Fibroblast of skin of right quadriceps (primary cell): ENCODE measurements at places on chromosomes 11 and 22.

- DNase-seq, result no peak
Measured at GRCh38 chr11:124736736-124737135, 3.0 kb upstream of the NRGN start.

GRCh38 chr11:72807021-72807693, 7.1 kb upstream of the ATG16L2 start:
- DNase-seq, result peak; percentile 44

- DNase-seq, result no peak
Measured at GRCh38 chr22:42673898-42674401, 24.8 kb upstream of the CYB5R3 start.

GRCh38 chr22:36036167-36036624, 7.6 kb upstream of the RBFOX2 start:
- DNase-seq, result no peak

DNA sequence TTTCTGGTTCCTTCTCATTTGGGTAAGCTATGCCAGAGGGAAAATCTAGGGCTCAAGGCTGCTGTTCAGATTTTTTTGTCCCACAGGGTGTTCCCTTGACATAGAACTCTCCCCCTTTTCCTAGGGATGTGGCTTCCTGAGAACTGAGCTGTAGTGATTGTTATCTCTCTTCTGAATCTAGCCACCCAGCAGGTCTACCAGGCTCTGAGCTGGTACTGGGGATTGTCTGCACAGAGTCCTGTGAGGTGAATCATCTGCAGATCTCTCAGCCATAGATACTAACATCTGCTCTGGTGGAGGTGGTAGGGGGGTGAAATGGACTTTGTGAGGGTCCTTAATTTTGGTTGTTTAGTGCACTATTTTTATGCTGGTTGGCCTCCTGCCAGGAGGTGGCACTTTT, 167.3 kb upstream of the PGR start:
- no peak for DNase-seq

GRCh38 chr22:26463688-26464087, 19.9 kb downstream of the HPS4 start:
- DNase-seq, result no peak

- DNase-seq, result no peak
Measured at GRCh38 chr11:116693593-116694348, 79.0 kb downstream of the BUD13 start.

DNA sequence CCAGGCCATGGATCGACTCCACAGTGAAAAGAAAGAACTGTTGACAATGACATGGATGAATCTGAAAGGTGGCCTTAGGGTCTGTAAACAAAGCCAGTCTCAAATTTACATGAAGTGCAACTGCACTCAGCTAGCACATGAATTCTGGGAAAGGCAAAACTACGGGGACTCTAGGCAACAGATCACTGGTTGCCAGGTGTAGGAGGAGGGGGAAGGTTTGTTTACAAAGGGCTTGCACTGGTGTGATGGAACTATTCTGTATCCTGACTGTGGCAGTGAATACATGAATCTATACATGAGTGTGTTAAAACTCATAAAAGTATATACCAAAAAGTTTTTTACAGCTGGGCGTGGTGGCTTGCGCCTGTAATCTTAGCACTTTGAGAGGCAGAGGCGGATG, 27.3 kb downstream of the ALX4 start:
- no peak for DNase-seq
